ENCODE measurements at places on chromosomes 4 and X.

DNA sequence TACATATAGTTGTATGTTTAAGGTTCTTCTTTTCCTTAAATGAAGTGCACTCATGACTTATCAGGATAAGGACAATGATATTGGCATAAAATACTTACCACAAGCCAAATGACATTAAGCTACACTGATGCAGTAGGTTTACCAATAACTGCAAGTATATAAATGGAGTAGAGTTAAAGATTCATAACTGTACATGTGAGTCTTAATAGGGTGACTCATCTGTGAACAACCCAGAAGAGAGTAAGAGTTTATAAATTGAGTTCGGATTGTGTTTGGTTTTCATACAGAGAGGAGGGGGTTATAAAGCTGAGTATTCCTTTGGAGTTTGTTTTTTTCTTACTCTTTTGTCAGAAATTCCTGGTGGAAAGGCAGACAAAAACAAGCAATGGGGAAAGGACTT lies 144.8 kb downstream of the TLL1 start:
- no peak for DNase-seq
- H3K36me3 ChIP-seq = no peaks in the 10 kb centered on the region
- H3K4me3 ChIP-seq = no peak overlapping the region
- no peaks in the 10 kb centered on the region for H3K27me3 ChIP-seq
- H3K4me1 ChIP-seq = no peaks in the 10 kb centered on the region

GRCh38 chr4:21469438-21470300 lies 478.9 kb downstream of the KCNIP4 start:
- no peaks in the 10 kb centered on the region for H3K36me3 ChIP-seq
- DNase-seq = peak; percentile 42
- no peak overlapping the region for H3K27ac ChIP-seq
- no peak overlapping the region for H3K4me3 ChIP-seq

DNA sequence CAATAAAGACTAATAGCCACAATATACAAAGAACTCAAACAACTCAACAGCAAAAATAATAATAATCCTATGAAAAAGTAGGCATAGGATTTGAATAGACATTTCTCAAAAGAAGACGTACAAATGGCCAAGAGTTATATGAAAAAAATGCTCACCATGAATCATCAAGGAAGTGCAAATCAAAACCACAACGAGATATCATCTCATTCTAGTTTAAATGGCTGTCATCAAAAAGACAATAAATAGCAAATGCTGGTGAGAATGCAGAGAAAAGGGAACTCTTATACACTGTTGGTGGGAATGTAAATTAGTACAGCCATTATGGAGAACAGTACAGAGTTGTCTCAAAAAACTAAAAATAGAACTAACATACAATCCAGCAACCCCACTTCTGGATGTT lies 18.8 kb downstream of the TLR6 start:
- no peaks in the 10 kb centered on the region for H3K36me3 ChIP-seq
- H3K27ac ChIP-seq = no peak overlapping the region
- no peak overlapping the region for H3K4me3 ChIP-seq
- DNase-seq = no peak

DNA sequence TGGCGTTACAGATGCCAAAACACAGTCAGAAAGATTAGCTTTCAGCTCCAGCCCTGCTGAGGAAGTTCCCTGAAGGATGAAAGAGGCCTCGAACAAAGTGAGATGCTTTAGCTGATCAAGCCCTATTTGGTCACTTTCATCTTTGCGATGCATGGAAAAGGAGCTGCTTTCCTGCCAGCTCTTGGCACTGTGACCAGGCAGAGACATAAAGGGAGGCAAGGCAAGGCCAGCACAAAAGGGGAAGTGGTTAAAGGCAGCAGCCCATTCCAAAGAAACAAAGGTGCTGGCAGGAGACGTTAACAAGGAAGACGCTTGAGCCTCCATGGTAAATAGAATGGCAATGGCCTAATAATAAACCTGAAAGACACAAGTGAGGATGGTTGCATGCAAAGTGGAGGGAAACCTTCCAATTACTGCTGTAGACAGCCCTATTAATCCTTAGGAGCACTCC lies 617.1 kb upstream of the INTU start:
- peak; percentile 62 for DNase-seq
- H3K4me1 ChIP-seq = peaks cover 12% of the 10 kb centered on the region
- no peak overlapping the region for H3K4me3 ChIP-seq
- H3K27me3 ChIP-seq = no peaks in the 10 kb centered on the region
- no peak overlapping the region for H3K27ac ChIP-seq
- H3K36me3 ChIP-seq = no peaks in the 10 kb centered on the region

DNA sequence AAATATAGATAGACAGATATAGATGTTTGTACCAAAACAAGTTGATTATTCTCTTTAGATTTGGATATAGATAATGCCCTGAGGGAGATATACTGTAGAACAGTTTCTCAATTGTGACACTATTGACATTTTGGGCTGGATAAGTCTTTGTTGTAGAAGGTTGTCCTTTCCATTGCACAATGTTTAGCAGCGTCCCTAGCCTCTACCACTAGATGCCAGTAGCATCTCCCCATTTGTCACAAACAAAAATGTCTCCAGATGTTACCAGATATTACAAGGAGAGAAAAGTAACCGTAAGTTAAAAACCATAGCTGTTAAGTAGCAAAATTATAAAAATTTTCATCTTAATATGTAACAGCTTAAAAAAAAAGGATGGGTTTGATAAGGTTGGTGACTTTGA lies 2595.3 kb downstream of the ARAP2 start:
- H3K4me1 ChIP-seq = no peaks in the 10 kb centered on the region
- H3K36me3 ChIP-seq = no peaks in the 10 kb centered on the region
- H3K4me3 ChIP-seq = no peak overlapping the region
- H3K27ac ChIP-seq = no peak overlapping the region

DNA sequence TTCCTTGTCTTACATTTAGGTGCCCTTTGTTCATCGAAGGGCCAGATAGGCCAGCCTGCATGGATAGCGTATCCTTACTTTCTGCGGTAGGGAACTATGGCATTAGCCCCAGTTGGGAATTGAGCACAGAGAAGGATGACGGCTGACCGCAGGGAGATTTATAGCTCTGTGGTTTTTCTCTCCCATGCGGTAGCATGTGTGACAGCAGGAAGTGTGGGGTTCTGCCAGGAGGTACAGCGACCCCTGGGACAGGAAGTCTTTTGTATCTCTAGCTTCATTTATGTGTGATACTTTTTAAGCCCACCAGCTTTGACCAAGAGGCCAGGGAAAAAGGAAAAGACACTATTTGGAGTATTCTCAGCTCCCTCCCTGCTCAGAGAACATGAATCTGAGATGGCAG lies 33.1 kb downstream of the GAB3 start:
- H3K4me1 ChIP-seq = no peaks in the 10 kb centered on the region
- DNase-seq = no peak
- no peak overlapping the region for H3K4me3 ChIP-seq

Data from neural progenitor cell (in vitro differentiated cells).